ENCODE measurements at places on chromosomes 5 and 9.

DNA sequence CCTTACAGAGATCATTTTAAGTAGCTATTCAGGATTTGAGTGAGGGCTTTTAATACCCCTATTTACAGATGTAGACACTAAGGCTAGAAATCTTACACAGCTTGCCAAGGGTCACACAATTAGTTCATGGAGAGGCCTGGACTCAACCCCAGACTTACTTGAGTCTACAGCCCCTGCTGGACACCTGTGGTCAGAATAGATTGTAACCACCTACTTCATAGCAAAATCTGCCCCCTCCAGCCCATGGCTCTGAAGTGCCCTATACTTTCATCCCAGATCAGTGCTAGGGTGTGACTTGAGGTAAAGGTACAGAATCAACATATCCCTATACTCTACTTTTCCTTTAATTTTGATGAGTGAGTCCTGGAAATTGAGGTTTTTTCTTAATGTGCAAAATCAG, 291.3 kb downstream of the ADGRV1 start:
- no peak for DNase-seq

- DNase-seq: no peak
These were observed 24.0 kb upstream of the TPPP start for GRCh38 chr5:717143-717542.

GRCh38 chr5:33800241-33800950, 91.4 kb downstream of the ADAMTS12 start:
- no peak for DNase-seq

DNA sequence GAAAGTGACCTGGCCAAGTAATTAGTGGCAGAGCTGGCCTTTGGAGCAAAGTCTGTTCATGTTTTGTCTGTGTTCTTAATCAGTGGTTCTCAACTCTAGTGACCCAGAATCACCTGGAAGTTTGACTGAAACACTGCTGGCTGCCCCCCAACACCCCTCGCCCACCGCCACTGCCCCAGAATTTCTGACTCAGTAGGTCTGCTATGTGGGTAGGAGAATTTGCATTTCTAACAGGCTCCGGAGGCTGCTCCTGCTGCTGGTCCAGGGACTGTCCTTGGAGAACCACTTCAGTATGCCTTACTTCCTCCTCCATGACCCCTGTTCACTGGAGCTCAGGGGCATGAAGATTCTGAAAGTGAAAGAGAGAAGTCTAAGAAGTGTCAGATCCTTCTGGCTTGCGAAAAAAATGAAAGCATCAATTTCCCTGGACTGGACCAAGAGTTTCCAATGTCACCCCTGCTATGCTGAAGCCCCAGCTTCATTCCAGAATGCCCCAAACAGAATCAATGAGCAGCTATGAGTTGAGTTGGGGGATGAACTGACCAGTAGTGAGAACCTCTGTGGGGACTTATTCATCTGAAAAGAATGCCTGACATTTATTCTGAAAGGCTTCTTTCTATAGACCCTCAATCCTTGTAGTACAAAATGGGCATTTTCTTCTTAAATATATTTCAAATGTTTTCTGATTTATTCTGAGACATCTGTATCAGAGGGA, 20.8 kb upstream of the COL15A1 start:
- no peak for DNase-seq

- no peak for DNase-seq
These were observed 60.7 kb upstream of the SPDL1 start for GRCh38 chr5:169522851-169523250.

DNA sequence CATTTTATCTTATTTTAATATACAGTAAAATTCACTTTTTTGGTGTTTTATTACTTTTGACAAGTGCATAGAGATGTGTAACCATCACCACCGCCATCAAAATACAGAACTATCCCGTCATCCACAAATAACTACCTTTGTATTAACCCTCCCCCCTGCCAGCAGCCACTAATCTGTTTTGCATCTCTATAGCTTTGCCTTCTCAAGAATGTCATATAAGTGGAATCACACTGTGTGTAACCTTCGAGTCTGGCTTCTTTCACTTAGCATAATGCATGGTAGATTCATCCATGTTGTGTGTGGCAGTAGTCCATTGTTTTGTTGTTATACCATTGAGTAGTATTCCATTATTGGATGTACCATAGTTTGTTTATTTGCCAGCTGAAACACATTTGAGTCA, 98.8 kb downstream of the BOD1 start:
- DNase-seq: no peak

GRCh38 chr5:79107020-79107796, 4.4 kb upstream of the BHMT start:
- no peak for DNase-seq

Measured in activated T-helper 1 cell treated with anti-CD3 and anti-CD28 coated beads, Interleukin-2, amount 50 U/mL, for 16 hours (primary cell).